ENCODE measurements at places on chromosomes 11 and 22. TPM values are rescaled to one million over a fixed set of nuclear protein-coding genes. Genes with fewer than 3 reads are reported as not detected.

DNA sequence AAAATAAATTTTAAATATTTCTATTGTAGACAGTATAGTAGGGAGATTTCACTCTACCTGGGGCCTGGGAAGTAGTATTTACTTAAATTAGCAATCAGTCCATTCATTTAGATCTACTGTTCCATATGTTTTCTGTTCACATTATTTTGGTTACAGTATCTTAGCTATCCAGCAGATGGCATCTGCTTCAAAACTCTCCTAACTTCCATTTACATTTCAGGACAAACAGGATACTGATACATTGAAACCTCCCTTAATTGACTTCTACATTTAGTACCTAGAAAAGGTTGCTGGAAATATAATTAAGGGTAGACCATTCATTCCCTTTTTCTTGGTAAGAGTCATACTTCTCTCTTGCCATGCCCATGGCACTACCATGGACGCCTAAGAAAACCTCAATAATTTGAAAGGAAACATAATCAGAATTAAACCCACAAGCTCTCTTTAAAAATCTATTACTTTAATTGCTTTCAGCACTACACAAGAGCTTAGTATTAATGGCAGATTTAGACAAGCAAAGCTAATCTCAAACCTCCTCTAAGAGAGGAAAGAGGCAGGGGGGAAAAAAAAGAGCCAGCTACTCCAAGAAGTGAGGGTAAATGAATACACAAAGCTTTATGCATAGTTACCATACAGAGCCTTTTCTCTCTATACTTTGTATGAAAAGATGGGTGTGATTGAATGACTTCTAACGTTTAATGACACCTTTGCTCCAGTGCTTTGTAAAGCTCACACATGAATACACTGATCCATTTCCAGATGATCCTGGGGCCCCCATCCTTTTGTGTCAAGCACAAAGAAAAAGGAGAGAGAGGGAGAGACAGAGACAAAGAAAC is 131.2 kb upstream of the MTMR2 start:
- H3K36me3 ChIP-seq, result no peaks in the 10 kb centered on the region
- no peak overlapping the region for H3K27ac ChIP-seq
- no peak for DNase-seq
- no peaks in the 10 kb centered on the region for H3K27me3 ChIP-seq

GRCh38 chr11:113840932-113841664 is 34.3 kb downstream of the USP28 start:
- H3K4me3 ChIP-seq, result no peak overlapping the region
- H3K27ac ChIP-seq, result no peak overlapping the region
- H3K27me3 ChIP-seq, result no peaks in the 10 kb centered on the region
- peaks cover 16% of the 10 kb centered on the region for H3K4me1 ChIP-seq

DNA sequence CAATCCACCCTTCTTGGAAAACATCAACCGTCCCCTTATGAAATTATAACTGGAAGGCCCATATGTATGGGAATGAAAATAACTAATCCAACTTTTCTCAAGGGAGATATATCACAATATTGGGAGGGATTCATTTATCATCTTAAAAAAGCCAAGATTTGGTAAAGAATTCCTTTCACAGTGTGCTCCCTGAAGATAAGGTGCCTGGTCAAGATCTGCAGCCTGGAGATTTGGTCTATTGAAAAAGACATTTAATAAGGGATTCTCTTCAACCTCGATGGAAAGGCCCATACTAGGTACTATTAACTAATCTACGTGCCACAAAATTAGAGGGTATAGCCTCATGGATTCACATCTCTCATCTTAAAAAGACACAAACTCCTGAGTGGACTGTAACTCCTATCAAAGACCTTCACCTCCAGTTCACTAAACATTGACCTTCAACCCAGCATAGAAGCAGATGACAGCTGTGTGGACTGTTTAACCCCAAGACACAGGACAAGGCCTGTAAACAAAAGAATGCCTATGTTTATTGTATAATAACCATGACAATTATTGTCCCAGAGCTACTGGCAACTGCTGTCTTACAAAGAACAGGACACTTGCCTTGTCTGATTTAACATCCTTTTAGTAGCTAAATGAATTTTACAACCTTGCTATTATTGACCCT is 4.8 kb upstream of the FDX1 start:
- H3K27me3 ChIP-seq, result no peaks in the 10 kb centered on the region
- peaks cover 4% of the 10 kb centered on the region for H3K4me1 ChIP-seq
- DNase-seq, result no peak

GRCh38 chr11:113019711-113020110 is 58.5 kb downstream of the NCAM1 start:
- H3K27me3 ChIP-seq, result peaks cover 6% of the 10 kb centered on the region
- no peak overlapping the region for H3K4me3 ChIP-seq
- H3K36me3 ChIP-seq, result no peaks in the 10 kb centered on the region
- no peak for DNase-seq
- H3K27ac ChIP-seq, result no peak overlapping the region

DNA sequence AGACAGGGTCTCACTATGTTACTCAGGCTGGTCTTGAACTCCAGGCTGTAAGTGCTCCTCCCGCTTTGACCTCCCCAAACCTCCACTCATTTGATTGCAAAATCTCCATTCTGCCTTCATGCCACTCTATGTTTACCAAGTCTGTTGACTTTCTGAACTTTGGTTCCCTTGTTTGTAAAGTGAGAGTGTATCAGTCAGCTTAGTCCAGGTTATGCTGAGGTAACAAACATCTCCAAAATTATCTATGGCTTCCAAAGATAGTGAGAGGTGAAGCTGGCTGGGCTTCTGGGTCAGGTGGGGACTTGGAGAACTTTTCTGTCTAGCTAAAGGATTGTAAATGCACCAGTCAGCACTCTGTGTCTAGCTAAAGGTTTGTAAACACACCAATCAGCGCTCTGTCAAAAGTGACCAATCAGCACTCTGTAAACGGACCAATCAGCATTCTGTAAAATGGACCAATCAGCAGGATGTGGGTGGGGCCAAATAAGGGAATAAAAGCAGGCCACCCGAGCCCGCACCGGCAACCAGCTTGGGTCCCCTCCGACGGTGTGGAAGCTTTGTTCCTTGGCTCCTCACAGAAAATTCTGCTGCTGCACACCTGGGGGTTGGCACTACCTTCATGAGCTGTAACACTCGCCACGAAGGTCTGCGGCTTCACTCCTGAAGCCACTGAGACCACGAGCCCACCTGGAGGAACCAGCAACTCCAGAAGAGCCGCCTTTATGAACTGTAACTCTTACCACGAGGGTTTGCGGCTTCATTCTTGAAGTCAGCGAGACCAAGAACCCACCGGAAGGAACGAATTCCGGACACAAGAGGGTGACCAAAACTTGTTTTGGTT is 109.3 kb downstream of the MIAT start:
- DNase-seq, result no peak
- H3K4me1 ChIP-seq, result no peaks in the 10 kb centered on the region
- H3K4me3 ChIP-seq, result no peak overlapping the region
- no peak overlapping the region for H3K27ac ChIP-seq
- H3K36me3 ChIP-seq, result peaks cover 3% of the 10 kb centered on the region
- no peaks in the 10 kb centered on the region for H3K27me3 ChIP-seq

KLHDC7B gene
- not detected for total RNA-seq

SYCE3 gene
- not detected for total RNA-seq

All from heart right ventricle (tissue), 16 donors.